ENCODE measurements at places on chromosomes 7 and 10. TPM values are rescaled to one million over a fixed set of nuclear protein-coding genes. Genes with fewer than 3 reads are reported as not detected.

Gene LMTK2
- 17.9 TPM for total RNA-seq

- DNase-seq: no peak
These were observed 241.5 kb downstream of the AUTS2 start for GRCh38 chr7:69839782-69840181.

Gene SLC13A4
- not detected for total RNA-seq

DNA sequence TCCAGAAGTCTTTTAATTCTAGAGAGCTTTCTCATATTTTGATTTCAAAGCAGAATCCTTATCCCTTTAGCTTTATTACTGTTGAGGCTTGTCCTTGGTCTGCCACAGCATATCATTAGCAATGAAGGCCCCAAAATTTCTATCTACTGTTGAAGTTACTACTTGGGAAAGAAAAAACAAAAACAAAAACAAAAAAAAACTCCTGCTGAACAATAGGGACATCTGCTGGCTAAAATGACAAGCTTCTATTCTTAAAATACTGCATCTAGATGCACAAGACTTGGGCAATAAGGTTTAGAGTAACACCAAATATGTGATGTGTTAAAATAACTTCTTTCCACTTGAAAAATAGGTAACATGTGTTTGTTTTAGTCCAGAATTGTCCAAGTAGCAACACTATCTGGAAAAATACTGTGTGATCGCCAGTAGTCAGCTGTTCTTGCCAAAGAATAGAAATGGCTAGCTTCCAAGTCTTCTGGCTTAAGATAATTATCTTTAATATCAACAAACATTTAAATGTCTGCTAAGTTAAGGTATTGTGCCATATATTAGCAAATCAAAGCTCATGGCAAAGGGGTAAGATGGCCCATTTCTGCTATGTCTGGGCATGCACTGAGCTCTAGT is 3.8 kb upstream of the DMTF1 start:
- DNase-seq: no peak

Gene CC2D2B
- 4.6 TPM for total RNA-seq

Gene PTPN20
- 1.1 TPM for total RNA-seq

Gene FXYD4
- not detected for total RNA-seq

Gene SEC23IP
- total RNA-seq: 45.0 TPM

Gene H2BK1
- total RNA-seq: not detected

Gene TMEM236
- total RNA-seq: 1.0 TPM

DNA sequence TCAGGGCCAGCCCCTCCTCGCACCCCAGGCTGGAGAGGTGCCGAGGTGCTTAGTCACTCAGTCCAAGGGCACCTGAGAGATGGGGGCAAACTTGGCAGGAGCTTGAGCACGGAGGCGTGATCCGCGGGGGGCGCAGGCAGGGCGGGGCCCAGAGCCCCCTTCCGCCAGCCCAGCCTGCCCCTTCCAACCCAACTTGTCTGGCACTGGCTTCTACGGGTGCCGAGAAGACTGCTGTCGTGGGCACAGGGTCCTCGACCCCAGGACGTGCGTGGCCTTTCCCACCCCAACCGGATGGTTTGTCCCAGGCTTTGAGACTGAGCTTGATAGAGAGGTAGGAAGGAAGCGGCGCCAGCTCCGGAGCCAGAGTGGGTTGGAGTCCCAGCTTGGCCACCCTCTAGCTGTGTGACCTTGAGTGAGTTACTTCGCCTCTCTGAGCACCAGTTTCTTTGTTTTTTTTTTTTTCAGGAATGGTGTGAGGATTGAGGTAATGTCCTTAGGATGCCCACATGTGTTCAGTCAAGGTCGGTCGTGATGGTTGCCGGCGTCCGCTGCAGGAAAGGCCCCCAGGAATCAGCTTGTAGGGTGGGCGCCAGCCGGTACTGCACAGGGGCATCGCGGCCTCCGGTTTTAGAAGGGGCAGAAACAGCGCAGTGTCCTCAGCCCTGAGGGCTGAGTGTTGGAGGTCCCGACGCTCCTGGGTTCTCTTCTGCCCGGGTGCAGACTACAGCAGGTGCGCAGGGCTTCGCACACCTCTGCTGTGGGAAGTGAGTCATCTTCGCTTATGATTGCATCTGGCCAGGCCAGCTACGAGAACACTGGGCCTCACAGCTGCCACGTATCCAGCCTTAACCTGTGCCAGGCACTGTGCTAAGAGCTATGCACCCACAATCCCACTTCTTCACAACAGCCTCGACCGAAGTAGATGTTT is 28.6 kb upstream of the VAX1 start:
- no peak for DNase-seq

DNA sequence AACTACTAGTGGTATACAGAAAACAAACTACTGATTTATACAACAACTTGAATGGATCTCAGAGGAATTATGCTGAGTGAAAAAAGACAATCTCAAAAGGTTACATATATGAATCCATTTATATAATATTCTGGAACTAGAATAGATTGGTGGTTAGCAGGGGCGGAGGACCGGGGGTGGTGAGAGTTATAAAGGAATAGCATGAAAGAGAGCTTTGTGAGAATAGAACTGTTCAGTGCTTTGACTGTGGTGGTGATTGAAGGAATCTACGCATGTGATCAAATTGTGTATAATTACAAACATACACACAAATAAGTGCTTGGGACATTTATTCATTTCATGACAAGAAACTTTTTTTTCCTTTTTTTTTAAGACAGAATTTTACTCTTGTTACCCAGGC is 19.6 kb downstream of the RAB19 start:
- DNase-seq: no peak

DNA sequence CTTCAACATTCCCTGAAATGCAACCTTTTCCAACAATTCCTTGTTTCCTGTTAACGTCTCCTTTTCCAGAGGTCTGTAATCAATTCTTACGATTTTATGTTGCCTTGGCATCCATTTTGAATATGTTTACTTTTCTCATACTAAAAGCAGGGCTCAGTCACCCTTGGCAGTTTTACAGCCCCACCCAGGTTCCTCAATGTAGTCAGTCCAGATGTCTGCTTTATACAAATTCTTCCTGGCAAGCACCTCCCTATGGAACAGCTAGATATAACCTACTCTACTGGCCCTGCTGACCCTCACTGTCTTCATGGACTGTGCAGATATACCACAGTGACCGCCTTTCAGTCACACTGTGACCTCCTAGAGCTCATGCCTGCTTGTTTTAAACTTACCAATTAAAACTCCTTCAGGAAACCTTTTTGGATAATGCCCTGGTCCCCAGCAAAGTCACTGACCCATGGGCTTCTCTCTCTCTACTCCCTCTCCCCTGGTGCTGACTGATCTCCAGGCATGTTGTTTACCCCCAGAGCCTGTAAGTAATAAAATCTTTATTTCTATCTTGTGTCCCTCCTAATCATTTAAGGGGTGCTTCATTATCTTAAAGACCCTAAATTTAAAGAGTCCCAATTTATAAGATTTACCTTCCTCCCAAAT is 147.1 kb upstream of the STEAP1 start:
- DNase-seq: no peak

GRCh38 chr7:139738101-139738489 is 39.7 kb downstream of the HIPK2 start:
- no peak for DNase-seq

DNA sequence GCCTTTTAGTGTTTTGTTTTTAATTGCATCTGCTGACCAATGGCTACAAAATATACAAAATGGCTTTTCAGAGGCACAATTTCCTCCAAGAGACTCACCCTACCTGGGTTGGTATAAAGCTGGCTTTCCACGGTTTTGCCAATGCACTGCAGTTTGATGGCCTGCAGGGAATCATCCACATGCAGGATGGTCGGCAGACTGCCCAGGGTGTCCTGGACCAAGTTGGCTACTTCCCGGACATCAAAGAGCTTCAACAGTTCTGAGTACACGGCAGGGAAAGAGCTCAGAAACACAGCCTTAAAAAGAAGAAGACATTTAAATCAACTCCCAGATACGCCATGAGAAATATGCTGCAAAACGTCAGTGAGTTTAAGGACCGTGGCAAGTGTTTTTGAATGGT is 301.0 kb upstream of the IMMP2L start:
- DNase-seq: no peak

DNA sequence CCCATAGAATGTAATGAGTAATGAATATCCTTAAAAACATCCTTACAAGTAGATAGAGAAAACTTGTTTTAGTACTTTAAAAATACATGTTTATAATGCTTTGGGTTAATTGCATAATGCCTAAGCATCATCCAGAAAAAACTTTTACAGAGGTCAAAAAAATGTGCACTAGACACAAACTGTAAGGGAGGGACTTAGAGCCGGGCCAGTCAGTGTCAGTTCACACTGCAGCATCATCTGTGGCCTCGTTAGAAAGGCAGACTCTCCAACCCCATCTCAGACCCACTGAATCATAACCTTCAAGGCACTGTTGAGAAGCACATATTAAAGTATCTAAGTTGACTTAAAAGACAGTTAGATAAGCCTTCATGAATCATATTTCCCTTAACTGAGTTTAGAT is 230.1 kb upstream of the PRPS1L1 start:
- DNase-seq: no peak

GRCh38 chr10:16583382-16583781 is 61.7 kb upstream of the C1QL3 start:
- DNase-seq: no peak

DNA sequence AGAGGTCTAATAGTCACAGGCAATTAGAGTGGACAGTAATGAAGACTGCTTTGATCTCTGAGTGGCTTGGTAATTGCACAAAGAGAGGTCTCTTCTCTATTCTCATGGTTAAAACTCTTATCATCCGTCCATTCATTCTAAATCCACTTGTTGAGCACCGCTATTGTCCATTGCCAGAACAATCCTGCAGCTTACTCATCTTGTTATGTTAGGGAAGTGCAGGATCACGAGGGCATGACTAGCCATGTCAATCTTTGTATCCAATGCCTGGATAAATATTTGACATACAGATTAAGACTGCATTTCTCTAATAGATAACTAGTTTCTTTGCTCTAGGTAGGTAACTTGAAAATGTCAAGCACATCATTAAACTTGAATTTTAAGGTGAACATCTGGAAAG is 14.9 kb downstream of the SFTPD start:
- DNase-seq: no peak

GRCh38 chr7:151313857-151314256 is 27.8 kb upstream of the NUB1 start:
- DNase-seq: peak; percentile 91

GRCh38 chr7:22093001-22093400 is 147.3 kb upstream of the CDCA7L start:
- DNase-seq: no peak

Measured in posterior vena cava (tissue), 2 donors.